ENCODE measurements at places on chromosomes 1 and 21. TPM values are rescaled to one million over a fixed set of nuclear protein-coding genes. Genes with fewer than 3 reads are reported as not detected.
A peak's percentile ranks its signal among the peaks of the same experiment; 100 is the strongest.

DNA sequence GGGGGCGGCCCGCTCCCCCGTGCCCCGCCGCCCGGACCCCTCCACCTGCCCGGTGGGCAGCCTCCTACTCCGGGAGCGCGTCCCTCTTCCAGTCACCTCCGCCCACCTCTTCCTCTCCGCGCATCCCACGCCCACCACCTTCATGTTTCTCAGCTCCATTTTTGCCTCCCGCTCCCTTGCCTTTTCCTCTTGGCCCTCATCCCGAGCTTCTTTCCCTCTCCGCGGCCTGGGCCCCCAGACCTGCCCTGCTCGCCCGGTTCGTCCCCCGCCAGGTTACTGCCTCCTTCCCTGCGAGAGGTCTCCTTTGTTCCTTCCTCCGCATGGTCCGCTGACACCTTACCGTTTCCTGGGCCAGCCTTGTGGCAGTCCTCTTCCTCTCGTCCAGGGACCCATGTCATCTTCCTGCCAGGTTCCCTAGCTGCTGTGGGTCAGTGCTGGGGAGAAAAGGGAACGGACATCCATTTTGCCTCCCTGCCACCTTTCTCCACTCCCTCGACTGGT, 563 bp downstream of the QSOX1 start:
- peak; percentile 24 for DNase-seq

DNA sequence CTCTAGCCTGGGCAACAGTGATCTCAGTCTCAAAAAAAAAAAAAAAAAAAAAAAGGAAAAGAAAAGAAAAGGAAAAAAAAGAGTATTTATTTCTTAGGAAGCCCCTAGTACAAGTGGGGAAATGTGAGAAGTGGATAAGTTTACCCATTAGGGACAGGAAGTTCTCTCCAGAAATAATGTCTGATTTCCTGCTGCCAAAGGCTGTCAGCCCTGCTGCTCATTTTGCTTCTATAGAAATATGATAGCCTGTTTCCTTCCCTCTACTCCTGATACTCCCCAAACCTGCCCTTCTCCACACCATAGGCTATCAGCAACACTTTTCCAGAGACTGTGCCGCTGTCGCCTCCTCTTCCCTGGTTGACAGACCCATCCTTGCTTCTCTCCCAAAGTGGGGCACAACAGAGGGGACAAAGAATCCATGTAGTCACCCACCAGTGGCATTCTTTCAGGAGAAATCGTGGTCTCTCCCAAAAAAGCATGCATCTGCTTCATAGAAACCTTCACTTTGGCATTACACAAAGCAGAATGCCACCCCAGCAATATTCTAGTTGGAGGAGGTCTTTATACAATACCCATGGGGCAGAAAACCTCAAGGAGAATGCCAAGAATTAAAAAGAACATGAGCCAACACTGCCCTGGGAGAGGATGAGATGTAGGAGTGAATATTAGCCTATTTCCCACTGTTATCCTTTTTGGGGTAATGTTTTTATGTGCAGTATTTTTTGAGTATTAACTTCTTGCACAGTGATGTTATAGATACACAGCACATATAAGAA, 166.3 kb upstream of the NR5A2 start:
- no peak for DNase-seq

- peak; percentile 14 for DNase-seq
Observed at GRCh38 chr1:54604572-54605370, 18.6 kb downstream of the FAM151A start.

GRCh38 chr1:114435088-114435715, 75.8 kb downstream of the TRIM33 start:
- DNase-seq: no peak

DNA sequence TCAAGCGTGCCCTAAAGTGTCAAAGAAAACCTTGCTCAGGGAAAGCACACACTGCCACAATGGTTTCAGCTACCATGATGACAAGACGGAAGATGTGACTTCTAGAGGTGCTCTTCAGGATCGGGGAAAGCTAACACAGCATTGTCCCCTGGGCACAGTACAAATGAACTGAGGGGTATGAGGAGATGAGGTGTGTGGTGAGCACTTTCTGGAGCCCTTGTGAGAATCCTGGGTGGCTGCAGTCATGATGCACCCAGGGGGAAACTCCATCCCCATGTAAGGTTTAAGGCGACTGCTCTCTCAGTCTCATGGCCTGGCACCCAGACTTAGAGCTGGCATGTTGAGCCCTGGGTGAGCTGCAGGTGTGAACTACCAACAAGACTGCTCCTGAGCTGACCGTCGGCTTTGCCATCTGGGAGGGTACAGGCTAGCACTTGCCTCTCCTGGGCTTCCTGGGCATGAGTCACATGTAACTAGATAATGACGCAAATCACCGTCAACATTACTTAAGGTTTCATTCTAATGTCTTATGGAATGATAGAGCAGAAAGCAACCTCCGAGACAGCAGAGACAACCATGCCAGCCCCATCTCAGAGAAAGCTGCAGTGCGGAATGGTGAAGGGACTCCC, 144.6 kb downstream of the CLIC6 start:
- DNase-seq: no peak

GRCh38 chr1:58367217-58367616, 179.3 kb downstream of the OMA1 start:
- no peak for DNase-seq

DNA sequence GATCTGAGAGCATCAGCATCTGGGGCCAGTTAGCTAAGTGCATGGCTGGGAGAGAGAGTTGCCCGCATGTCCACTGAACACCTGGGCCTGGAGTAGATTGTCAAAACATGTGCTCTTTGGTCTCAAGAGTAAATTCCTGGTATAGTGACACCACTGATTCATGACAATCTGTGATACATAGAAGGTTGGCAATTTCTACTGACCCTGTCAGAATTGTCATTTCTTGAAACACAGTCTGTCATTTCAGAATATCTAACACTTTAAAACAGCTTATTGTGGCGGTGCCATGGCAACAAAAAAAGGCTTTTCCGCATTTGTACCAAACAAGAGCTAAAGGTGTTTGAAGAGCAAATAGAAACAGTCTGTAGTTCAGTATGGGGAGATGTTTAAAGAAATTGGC, 186.4 kb upstream of the FAM78B start:
- DNase-seq: no peak

IL19 gene
- polyA plus RNA-seq: not detected
